Thymus (tissue), 14 donors: ENCODE measurements at places on chromosomes 6 and 20.

GRCh38 chr20:21739161-21739560 lies 33.7 kb downstream of the PAX1 start:
- DNase-seq: no peak

DNA sequence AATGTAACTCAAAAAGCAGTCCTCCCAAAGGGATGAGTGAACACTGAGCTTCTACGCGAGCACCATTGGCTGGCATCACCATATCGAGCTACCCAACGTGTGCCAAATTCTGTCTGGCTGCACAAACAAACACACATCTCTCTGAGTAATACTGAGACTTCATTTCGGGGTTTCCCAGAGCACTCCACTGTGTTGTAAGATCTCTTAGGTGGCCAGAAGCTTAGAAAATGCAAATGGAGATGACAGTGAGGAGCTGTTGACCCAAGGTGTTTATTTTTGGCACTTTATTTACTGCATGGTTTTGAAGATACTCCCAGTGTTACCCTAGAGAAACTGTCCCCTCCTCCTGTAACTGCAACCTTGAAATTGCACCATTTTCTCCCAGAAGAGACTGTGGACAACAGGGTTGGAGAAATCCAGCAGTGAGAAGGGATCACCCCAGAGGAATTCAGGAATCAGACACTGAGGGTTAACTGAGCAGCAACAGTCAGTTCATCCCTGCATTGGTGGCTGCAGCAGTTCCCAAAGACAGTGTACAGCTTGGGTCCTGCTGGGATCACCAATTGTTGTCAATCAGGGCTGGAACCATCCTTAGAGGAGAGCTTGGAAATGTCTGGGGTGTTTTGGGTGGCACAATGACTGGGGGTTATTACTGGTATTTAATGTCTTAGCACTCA lies 1.0 kb upstream of the RIPOR2 start:
- no peak for DNase-seq

DNA sequence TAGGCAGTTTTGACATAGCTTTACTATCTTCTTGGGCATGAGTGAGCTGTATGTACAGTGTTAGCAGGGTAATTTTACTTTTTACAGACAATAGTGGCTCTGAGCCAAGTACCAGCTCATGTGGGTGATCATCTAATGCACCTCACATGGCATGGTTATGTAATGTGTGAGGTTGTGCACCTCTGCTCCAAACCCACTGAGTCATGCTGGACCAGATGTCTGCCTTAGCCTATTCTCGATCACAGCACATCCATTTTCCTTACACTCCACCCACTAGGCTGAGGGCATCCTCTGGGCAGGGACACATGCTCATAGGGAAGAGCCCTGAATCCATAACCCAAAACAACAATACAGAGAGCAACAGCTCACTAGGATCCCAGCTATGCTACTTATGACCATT lies 71.6 kb upstream of the FBXL4 start:
- no peak for DNase-seq

- no peak for DNase-seq
Observed at GRCh38 chr6:137413482-137413881, 80.7 kb downstream of the OLIG3 start.

GRCh38 chr6:16476861-16477260 lies 238.5 kb downstream of the GMPR start:
- no peak for DNase-seq
